ENCODE measurements at places on chromosomes 4 and X.

DNA sequence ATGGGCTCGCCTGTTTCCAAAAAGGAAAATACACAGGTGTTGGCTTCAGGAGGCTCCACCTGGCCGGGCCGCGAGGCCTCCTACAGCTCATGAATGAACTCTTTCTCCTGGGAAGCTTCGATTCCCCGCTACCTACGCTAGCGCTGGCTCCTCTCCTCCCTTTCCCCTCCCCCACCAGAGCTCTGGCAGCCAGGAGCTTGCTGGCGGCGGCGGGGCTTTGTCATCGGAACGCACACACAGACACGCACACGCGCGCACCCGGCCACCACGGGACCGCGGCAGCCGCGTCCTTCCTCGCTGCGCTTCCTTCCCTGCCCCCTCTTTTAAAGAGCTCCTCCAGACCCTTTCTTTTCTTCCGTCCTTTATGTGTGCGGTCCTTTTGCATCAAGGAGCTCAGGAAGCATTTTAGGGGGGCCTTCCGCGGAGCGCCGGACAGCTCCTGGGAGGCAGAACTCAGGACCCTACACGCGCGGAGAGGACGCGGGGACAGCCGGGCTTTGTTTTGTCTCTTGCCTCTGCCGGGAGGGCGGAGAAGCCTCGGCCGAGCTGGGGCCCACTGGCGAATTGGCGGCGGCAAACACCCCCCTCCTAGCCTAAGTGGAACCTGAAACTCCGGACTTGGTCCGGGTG is 70.2 kb upstream of the BCOR start:
- DNase-seq, result no peak

- DNase-seq, result no peak
Measured at GRCh38 chr4:166324321-166324720, 451.3 kb downstream of the TLL1 start.

GRCh38 chrX:136778916-136779315 is 1.8 kb downstream of the ARHGEF6 start:
- no peak for DNase-seq

DNA sequence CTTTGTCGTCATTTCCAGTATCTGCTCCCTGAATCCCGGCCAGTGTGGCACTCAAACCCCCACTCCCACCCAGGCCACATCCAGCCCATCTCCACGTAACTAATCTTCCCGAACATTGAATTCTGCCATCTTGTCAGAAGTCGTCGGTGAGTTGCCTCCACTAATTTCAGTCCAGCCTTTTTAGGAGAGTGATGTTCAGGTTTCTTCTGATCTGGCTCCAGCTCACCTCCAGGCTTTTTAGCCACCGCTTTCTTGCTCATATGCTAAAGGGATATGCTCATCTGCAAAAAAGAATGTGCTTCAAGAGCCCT is 1.3 kb downstream of the TMEM165 start:
- DNase-seq, result no peak

- DNase-seq, result no peak
Measured at GRCh38 chr4:119627267-119628255, 1.0 kb downstream of the PDE5A start.

- DNase-seq, result no peak
Measured at GRCh38 chr4:145934434-145935047, 4.1 kb downstream of the ZNF827 start.
